Astrocyte of the hippocampus (primary cell): ENCODE measurements at places on chromosomes 7 and 10.
A peak's percentile ranks its signal among the peaks of the same experiment; 100 is the strongest.

DNA sequence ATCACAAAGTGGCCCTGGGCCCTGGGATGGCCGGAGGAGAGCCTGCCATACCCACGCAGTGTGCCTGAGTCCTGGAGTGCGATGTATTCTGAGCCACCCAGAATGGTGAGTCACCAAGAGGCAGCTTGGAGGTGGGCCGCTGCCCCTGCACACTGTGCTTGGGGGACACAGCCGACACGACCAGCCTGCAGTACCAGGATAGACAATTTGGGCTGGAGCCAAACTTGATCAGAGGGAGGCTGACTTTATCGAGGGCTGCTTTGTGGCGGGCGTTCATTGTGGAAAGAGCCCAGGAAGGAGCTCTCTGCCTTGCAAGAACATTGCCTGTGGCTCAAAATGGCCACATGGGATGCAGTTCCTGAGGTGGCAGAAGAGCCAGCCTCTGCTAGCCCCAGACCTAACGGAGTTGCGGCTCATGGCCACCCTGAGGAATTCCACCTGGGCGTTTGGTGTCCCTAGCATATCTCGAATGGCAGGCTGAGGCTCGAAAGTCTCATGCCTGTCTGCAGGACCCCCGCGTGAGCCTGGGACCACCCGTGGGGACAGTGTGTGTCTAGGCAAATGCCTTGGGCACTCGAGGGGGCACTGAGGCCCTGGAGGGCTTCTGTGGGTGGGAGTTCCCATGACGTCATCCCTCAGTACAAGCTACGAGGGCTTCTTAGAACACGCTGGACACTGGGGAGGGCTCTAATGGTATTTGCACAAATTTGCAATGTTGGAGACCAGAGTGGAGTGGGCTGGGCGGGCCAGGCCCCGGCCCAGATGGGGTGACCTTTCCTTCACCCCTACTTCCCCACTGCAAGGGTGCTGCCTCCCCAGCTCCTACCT is 79.7 kb downstream of the LHPP start:
- peak; percentile 49 for DNase-seq

- DNase-seq: no peak
Observed at GRCh38 chr7:90155206-90155605, 937 bp downstream of the STEAP1 start.

GRCh38 chr10:34029455-34029854 is 695.0 kb upstream of the NRP1 start:
- no peak for DNase-seq

GRCh38 chr7:95213809-95214492 is 110.4 kb downstream of the PON1 start:
- peak; percentile 93 for DNase-seq

DNA sequence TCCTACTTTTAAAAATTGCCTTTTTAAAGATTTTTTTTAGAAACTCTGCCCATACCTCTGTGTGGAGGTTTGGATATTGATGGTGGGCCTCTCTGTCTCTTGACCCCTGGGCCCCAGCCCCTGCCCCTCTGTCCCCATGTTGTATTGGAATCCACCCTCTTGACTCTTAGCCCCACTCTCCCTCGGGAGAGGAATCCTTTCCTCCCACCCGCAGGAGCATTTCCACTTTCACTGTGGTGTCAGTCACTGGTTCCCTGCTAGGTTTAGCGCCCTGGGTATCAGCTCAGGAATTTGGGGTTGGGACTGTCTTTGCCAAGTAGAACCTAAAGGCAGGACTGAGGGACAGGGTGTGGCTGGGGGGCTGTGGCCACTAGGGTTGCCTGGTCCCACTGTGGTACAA is 10.1 kb downstream of the PFKFB3 start:
- DNase-seq: no peak

GRCh38 chr10:123413353-123413752 is 252.8 kb upstream of the GPR26 start:
- no peak for DNase-seq

- DNase-seq: no peak
Observed at GRCh38 chr7:80790877-80791276, 128.0 kb downstream of the SEMA3C start.

DNA sequence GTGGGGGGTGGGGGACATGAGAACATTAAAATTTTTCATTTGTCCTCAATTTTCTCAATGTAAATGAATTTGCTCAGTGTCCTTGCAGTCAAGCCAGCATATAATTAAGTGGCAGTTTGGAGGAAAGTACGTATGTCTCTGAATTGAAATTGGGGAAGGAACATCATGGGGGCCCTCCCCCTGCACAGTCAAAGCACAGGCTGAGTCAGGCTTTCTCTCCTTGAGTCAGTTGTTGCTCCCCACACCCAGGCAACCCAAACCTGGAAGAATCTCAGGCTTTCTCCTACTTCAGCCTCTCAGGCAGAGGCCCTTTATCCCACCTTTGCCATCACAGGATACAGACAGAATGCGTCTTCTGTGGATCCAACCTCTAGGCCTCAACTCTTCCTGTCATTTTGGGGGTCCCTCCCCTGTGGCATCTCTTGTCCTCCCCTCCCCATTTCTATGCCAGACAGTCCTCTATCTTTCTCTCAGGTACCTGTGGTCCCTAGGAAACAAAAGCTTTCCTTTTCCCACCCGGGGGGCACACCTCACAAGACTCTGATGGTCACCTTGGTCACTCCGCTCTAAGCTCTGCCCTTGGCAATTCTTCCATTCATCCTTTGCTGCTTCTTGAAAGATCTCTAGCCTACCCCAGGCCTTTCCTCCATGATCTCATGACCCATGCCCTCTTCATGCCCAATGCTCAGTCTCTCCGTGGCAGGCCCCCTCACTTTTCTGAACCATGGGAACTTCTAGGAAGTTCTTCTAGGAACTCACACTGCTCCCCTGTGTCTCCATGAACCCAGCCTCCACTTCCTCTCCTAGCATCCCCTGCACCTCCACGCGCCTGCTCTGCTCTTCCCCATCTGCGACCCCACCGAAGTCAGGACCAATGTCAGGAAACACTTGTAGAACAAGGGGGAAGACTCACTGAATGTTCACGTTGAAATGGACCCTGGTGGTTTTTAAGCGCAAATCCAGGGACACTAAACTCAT is 40.4 kb downstream of the CREB3L2 start:
- no peak for DNase-seq

- DNase-seq: no peak
Observed at GRCh38 chr7:93958216-93958615, 36.7 kb downstream of the GNG11 start.

- DNase-seq: peak; percentile 83
Observed at GRCh38 chr7:12475362-12476063, 71.8 kb upstream of the VWDE start.

- DNase-seq: no peak
Observed at GRCh38 chr7:126493801-126494200, 758.9 kb downstream of the GRM8 start.

DNA sequence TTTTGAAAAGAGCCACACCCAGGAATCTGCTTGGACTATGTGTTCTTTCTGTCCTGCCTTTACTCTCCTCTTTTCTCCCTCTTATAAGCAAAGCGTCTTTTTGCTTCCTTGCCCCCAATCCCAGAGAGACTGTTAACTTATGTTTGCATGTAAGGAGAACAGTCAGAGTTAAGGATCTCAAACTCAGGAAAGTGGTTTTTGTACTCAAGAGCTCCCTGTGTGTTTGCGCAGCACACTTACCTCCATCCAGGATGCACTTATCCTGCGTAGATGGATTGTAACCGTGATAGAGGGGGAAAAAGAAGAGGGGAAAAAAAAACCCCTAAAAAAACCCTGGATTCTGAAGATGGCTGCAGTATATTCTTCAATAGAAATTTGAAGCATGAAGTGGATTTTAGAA is 228.9 kb downstream of the AUTS2 start:
- DNase-seq: no peak

GRCh38 chr7:71626206-71626605 is 494.3 kb downstream of the GALNT17 start:
- DNase-seq: peak; percentile 95

DNA sequence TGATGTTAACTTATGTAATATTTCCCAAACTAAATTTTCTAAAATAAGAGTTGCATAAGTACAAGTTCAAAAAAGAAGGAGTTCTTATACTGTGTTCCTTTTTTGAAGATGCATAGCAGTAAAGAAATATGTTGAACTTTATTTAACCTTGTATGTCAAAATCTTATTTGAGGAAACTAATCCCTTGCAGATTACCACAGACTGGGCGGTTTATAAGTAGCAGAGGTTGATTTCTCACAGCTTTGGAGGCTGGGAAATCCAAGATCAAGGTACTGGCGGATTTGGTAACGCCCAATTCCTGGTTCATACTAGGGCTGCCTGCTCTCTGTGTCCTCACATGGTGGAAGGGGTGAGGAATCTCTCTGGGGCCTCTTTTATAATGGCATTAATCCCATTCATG is 68.5 kb downstream of the GNAT3 start:
- DNase-seq: no peak

DNA sequence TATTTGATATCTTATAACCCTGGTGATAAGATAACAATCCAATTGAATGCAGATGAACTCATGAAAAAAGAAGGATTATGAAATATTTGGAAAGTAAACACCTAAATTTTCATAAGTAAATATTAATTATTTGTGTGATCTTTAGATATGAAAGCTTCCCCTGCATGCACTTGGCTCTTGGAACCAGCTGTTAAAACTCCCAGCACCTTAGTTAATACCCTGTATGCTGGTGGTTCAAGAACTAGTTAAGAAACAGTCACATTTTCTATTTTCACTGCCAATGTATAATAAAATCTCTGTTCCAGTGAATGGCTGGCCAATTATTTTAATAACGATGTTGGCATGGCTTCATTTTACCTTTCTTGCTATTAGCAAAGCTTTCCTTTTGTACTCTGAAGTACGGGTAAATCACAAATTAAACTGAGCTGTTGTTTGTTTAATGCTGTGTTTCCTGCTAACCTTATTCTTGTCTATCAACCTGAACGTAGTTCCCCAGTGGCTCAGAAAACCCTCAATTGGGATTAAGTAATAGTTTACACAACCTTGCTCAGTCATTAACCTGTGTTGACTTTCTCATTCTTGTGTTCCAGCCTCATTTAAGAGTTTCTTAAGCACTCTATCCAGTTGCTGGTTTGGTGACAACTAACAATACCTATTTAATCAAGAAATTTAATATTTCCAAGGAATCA is 38.9 kb downstream of the MET start:
- DNase-seq: no peak

GRCh38 chr7:148865283-148865682 is 18.8 kb downstream of the EZH2 start:
- no peak for DNase-seq

GRCh38 chr10:120420421-120420820 is 36.6 kb upstream of the PLPP4 start:
- DNase-seq: peak; percentile 61

- no peak for DNase-seq
Observed at GRCh38 chr7:118132764-118133163, 51.2 kb upstream of the LSM8 start.

GRCh38 chr10:101814466-101815071 is 3.7 kb downstream of the OGA start:
- DNase-seq: peak; percentile 68
